ENCODE measurements at places on chromosomes 1 and 21. TPM values are rescaled to one million over a fixed set of nuclear protein-coding genes. Genes with fewer than 3 reads are reported as not detected.

Gene EXO1
- 32.2 TPM for total RNA-seq

Gene BNIPL
- 1.0 TPM for total RNA-seq

Gene ZMYND12
- 2.1 TPM for total RNA-seq

Gene CCDC30
- total RNA-seq = 2.0 TPM

Gene PGLYRP4
- not detected for total RNA-seq

Gene SLC6A17
- total RNA-seq = 0.06 TPM

Gene RBP7
- 0.96 TPM for total RNA-seq

Measured in neural progenitor cell (in vitro differentiated cells).